ENCODE measurements at places on chromosomes 1 and 21. TPM values are rescaled to one million over a fixed set of nuclear protein-coding genes. Genes with fewer than 3 reads are reported as not detected.

ADIPOR1 gene
- 164 TPM for total RNA-seq

GPR25 gene
- 0.87 TPM for total RNA-seq

PCP4L1 gene
- total RNA-seq: 3.0 TPM

HMGCS2 gene
- total RNA-seq: 43.6 TPM

OPRD1 gene
- total RNA-seq: 0.63 TPM

SYT14 gene
- 10.8 TPM for total RNA-seq

TNFSF18 gene
- 0.43 TPM for total RNA-seq

HCN3 gene
- 3.8 TPM for total RNA-seq

LORICRIN gene
- total RNA-seq: 0.25 TPM

HSD11B1 gene
- total RNA-seq: 18.0 TPM

FCRLB gene
- 0.63 TPM for total RNA-seq

MRPL24 gene
- 36.6 TPM for total RNA-seq

FMO5 gene
- total RNA-seq: 9.8 TPM

MATN1 gene
- 0.62 TPM for total RNA-seq

GJB3 gene
- total RNA-seq: 0.50 TPM

CFHR4 gene
- 0.25 TPM for total RNA-seq

TRAF3IP3 gene
- total RNA-seq: 3.3 TPM

ELOA gene
- 41.9 TPM for total RNA-seq

CD101 gene
- 0.79 TPM for total RNA-seq

KCNT2 gene
- total RNA-seq: 3.2 TPM

CHIT1 gene
- 0.62 TPM for total RNA-seq

IFFO2 gene
- 5.6 TPM for total RNA-seq

TFF2 gene
- total RNA-seq: not detected

OR2W3 gene
- total RNA-seq: 3.9 TPM

LMOD1 gene
- total RNA-seq: 46.3 TPM

C1orf185 gene
- total RNA-seq: 6.6 TPM

SLFNL1 gene
- 23.4 TPM for total RNA-seq

NBPF20 gene
- total RNA-seq: 8.4 TPM

USH2A gene
- total RNA-seq: 2.5 TPM

ARHGAP30 gene
- total RNA-seq: 1.6 TPM

RGS4 gene
- total RNA-seq: 3.4 TPM

ADARB1 gene
- 17.6 TPM for total RNA-seq

GJB5 gene
- total RNA-seq: not detected

THEM5 gene
- not detected for total RNA-seq

CCDC30 gene
- total RNA-seq: 5.8 TPM

PODN gene
- 87.5 TPM for total RNA-seq

TNNI3K gene
- total RNA-seq: 6.5 TPM

SLC19A1 gene
- total RNA-seq: 17.4 TPM

KCNE1 gene
- 16.7 TPM for total RNA-seq

LZIC gene
- 48.6 TPM for total RNA-seq

MFN2 gene
- 77.5 TPM for total RNA-seq

TRIM58 gene
- 7.5 TPM for total RNA-seq

PTPN22 gene
- total RNA-seq: 1.4 TPM

KPNA6 gene
- total RNA-seq: 56.5 TPM

KRTAP19-1 gene
- not detected for total RNA-seq

FYB2 gene
- total RNA-seq: 2.0 TPM

TINAGL1 gene
- 16.4 TPM for total RNA-seq

BGLAP gene
- 1.1 TPM for total RNA-seq

PPIAL4G gene
- total RNA-seq: 0.12 TPM

TMEM82 gene
- total RNA-seq: not detected

CFAP74 gene
- total RNA-seq: 16.4 TPM

MCOLN2 gene
- total RNA-seq: 3.2 TPM

GNAT2 gene
- total RNA-seq: 2.8 TPM

C1QB gene
- 66.0 TPM for total RNA-seq
